NCI-H146 (cell line): ENCODE measurements at places on chromosomes 5 and 9.

- no peak for DNase-seq
Observed at GRCh38 chr5:127101533-127101932, 28.2 kb upstream of the C5orf63 start.

GRCh38 chr5:916441-917293, 24.0 kb downstream of the TRIP13 start:
- no peak for DNase-seq

DNA sequence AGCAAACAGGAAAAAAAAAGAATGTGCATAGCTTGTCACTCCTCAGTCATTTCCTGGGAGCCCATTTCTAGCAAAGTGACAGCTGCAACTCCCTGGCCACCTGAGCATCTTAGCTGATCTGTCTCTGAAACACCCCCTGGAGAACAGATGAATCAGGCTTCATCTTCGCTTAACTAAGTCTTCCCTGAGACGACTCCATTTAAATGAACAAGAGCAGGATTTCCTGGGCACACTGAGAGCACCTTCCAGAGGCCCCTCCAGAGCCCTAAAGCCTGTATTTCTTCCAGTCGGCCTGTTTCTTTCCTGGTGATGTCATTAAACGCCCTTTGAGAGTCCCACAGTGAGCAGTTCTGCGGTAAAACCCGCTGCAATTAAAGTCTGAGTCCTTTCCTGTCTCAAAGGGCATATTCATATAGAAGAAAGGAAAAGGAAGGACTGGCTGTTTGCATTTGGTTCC, 13.9 kb downstream of the TGFBI start:
- no peak for DNase-seq

DNA sequence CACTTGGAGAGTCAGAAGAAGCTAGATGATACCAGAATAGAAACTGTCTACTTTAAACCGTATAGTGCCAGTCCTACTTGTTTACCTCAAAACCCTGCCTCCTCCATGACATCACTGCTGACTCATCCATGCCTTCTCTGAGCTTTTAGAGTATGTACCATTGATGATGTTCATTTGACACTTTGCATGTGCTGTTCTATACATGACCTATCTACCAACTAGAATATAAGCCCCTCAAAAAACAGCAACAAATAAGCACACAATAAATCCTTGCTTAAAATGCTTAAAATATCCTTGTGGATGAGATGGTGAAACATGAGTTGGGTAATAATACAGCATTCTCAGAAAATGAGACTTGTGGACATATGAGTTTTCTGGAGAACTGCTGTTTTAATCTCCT, 2.6 kb downstream of the CTNNAL1 start:
- DNase-seq: peak; percentile 0

- DNase-seq: peak; percentile 39
Observed at GRCh38 chr9:122370869-122371755, at the start of gene PTGS1. TSS of gene PTGS1 (plus strand) at chr9:122371024. CDS start at chr9:122371085, 61 bp downstream.

DNA sequence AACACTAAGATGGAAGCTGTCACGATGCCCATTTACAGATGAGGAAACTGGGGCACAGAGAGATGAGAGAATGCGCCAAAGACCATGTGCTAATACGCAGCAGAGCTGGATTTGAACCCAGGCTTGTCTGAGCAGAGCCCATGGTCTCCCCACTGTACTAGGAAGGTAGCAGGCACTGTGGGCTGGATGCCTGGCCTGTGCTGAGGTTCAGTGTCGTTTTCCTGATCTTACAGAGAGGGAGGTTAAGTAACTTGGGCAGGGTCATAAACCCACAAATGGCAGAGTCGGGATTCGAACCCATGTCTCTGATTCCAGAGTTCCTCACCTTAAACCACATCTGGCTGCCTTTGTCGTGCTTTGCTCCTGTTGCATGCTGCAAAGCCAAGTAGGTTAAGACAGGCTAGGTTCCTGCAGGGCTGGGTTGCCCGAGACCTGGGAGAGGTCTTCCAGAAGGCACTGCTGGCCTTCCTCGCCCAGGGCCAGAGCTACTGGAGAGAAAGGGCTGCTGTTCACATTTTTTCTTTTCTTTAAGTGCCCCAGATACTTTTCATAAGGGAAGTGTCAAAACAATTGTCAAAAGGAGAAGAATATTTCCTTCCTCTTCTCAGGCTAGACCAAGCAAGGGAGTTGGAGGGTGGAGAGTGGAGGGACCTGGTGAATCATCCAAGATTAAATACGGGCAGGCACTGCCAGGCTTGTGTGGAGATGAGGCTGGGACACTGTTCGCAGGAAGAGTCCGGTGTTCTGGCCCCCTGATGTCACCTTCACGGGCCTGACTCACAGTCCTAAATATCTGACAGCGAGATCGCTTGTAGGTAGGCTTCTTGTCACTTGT, 3.2 kb downstream of the NEK6 start:
- DNase-seq: no peak

GRCh38 chr5:37132646-37133045, 116.5 kb downstream of the CPLANE1 start:
- no peak for DNase-seq

GRCh38 chr9:75169623-75170022, 81.3 kb downstream of the OSTF1 start:
- no peak for DNase-seq

- DNase-seq: no peak
Observed at GRCh38 chr5:167915237-167915636, 376.2 kb upstream of the WWC1 start.

DNA sequence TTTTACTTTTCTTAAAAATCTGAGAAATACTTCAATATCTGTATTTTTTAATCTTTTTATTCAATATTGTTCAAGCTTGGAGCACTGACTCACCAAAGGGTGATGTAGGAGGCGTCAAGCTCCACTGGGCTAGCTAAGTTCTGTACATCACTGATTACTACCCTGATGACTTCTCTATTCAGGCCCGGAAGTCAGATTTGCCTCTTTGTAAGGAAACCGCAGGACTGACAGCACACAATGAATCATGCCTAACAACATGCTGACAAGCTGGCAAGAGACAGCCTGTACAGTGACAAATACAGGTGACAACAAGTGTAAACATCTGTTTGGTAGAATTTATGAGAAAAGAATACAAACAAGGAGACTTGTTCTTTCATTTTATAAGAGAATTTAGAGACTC, 627.9 kb upstream of the RORB start:
- no peak for DNase-seq

- DNase-seq: no peak
Observed at GRCh38 chr5:169609716-169610115, 26.1 kb downstream of the SPDL1 start.

DNA sequence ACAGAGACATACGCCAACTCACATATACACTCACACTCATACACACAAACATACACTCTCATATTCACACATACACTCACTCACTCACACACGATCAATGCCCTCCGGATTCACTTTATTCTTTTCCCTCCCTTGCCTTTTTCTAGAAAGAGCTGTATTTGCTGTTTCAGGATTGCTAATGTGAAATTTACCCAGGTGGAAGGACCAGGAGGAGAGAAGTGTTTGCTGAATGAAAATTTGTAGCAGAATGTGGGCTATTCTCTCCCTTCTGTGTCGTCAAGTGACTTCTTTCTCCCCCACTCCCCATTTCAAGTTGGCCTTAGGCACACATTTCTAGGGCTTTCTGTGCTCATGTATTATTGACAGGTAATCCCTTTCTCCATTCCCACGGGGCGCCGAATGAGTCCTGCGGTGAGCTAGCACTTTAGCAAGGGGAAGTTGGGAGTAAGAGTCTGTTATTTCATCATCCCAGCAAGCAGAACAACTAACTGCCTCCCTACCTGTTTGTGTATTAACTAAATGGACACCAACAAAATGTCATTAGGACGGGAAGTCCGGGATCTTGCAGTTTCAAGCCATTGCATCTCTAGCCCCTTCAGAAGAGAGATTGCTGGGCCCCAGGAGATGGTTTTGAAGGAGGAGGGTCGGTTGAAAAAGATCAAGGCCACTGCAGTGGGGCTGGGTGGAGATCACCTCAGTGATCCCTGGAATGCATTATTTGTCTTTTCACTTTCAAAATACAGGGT, 97.1 kb upstream of the TAF11L2 start:
- DNase-seq: no peak

DNA sequence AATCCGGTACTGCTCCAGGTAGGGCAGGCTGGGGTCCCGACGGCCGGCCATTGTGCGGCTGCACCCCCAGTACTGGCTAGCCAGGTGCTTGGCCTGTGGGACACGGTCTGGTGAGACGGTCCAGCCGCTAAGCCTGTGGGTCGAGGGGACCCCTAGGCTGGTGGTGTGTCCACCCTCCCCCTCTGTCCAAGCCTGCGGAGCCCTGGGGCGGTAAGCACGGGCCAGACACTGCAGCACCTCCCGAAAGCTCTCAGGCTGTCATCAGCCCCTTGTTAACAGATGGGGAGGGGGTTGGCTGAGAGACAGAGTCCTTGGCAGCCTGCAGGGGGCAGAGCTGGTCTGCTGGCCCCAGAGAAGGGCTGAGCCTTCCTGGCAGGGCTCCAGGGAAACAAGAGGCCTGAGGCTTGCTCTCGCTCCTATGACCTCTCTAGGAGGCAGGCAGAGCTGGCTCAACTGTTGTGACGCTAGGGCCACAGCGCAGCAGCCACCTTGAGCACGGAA, 11.8 kb upstream of the MRNIP start:
- DNase-seq: no peak

GRCh38 chr5:114435885-114436299, 74.0 kb downstream of the KCNN2 start:
- DNase-seq: no peak

GRCh38 chr5:140342287-140342686, 4.1 kb downstream of the HBEGF start:
- no peak for DNase-seq

GRCh38 chr9:21804331-21804730, 1.9 kb downstream of the MTAP start:
- DNase-seq: no peak

- no peak for DNase-seq
Observed at GRCh38 chr9:29389421-29389820, 1816.1 kb upstream of the C9orf72 start.

DNA sequence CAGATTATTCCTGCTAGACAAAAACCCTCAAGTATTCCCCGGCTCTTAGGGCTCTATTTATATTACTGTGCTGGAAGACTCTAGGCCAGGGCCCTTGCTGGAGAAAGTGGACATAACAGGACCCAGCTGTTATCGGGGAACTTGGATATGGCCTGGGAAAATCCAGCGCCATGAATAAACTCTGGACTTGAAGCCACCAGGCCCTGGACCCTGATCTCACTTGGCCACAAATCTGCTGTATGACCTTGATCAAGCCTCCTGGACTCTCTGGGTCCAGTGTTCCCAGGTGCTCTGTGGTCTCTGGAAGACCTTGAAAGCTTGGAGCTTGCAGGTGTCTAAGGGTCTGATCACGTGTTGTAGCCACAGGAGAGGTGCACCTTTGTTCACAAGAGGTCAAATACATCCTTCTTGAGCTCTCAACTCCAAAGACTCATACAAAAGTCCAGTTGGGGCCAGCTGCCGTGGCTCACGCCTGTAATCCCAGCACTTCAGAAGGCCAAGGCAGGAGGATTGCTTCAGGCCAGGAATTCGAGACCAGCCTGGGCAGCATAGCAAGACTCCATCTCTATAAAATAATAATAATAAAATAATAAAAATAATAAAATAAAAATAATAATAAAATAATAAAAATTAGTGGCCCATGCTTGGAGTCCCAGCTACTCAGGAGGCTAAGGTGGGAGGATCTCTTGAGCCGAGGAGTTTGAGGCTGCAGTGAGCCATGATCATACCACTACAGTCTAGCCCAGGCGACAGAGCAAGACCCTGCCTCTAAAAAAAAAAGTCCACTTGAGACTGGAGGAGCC, 26.5 kb downstream of the COL27A1 start:
- no peak for DNase-seq

DNA sequence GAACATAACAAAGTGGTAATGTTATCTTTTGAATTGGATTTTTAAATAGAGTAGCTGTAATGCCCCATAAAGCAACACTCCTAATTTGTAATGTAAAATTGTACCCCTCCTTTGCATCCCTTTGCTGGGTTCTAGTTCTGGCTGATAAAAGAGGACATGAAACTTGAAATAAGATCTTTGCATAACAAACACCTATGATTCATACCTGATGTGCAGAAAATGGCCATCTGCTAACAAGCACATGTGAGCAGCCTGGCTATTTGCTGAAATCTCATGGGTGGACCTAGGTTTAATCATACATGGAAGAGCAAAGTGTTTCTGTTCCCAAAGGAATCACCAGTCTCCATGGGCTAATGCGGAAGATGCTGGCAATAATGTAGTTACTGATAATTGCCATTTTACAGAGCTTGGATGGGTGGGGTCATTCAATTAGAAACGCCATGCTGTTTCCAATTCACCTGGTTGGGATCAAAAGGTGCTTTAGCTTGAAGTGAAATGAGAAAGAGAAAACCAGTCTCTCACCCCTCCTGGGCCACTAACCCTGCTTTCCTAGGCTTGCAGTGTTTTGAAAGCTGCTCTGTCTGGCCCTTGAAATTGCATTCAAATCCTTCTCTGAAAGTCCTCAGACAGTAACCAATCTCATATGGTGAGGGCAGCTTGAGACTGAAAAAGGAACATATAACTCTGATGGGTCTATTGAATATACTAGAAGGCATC, 585.1 kb downstream of the TLE4 start:
- no peak for DNase-seq

DNA sequence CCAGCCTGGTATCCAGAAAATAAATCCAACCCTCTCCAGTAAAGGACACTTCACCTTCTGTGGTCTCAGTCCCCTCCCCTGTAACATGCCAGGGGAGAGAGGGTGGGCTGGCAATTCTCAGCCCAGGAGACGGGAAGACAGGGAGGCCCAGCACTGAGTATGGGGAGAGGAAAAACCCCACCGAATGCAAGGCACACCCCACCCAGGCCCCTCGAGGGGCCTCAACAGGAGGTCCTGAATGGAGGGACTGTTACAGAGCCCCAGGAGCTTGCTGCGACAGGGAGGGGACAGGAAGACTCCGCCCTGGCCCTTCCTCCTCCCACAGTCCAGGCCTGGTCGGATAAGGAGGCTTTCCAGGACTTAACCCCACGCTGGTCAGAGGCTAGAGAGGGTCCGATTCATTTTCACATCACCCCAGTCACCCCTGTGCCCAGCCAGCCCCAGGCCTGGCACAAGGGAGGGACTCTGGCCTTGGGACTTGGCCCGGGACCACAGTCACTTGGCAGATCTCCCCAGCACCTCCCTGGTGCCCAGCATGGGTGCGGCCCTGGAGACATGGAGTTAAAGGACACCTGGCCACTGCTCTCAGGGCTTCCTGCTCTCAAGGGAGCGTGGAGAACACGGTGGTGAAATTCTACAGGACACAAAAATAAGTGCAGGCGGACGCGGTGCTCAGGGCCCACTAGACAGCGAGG, 44.9 kb upstream of the STXBP1 start:
- no peak for DNase-seq

- no peak for DNase-seq
Observed at GRCh38 chr9:30140407-30140806, 2244.0 kb upstream of the ACO1 start.

GRCh38 chr5:16437977-16438376, 27.6 kb downstream of the ZNF622 start:
- no peak for DNase-seq

DNA sequence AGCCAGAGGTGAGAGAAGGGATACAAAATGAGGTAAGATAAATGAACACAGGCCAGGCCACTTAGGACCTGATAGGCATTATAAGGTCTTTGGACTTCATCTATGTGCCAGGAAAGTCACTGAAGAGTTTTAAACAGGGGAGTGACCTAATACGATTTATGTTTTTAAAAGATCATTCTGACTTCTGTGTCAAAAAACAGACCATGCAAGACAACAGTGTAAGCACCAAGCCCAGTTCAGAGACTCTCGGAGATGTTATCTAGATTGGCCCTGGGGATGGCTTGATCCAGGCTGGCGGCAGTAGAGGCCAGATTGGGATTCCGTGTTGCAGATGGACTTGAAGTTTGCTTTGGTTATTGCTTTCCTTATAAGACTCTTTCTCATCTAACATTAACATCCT, 43.0 kb upstream of the DPYSL3 start:
- no peak for DNase-seq
